H9 (cell line): ENCODE measurements at places on chromosomes 11 and 22. TPM values are rescaled to one million over a fixed set of nuclear protein-coding genes. Genes with fewer than 3 reads are reported as not detected.

DGAT2 gene
- 2.6 and 2.8 TPM in 2 replicates for total RNA-seq

DNA sequence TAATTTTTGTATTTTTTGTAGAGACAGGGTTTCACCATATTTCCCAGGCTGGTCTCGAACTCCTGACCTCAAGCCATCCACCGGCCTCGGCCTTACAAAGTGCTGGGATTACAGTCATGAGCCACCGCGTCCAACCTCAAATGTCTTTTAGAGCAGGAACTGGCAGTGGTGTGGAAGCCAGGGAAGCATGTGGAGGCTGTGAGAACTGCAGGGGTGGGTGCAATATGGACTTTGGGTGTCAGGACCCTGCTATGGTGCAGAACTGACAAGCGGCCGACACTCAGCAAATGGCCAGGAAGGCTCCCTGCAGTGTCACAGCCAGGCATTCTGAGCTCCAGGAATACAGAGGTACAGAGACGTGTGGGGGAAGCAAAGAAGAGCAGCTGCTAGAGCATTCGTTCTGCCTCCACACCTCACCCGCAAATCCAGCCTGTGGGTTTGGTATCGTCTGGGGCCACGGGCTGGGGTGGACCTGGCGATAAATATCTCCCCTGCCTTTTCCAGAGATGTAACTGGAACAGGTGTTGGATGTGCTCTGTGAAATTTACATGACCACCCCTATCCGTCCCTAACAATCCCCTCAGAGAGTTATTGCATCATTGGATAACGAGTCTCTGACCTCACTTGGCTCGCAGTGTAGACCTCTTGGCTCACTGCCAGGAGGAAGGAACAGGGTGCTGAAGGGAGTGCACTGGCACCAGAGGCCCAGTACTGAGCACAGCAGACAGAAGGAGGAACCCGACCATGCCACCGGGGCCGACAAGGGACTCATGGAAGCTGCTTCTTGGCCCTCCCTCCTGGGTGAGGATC, 624.7 kb upstream of the B3GAT1 start:
- no peak for DNase-seq

SYNGR1 gene
- total RNA-seq, result 13.2 and 14.3 TPM in 2 replicates

GRCh38 chr22:42773167-42773566, 52.5 kb upstream of the A4GALT start:
- no peak for DNase-seq

- DNase-seq, result peak; percentile 70
These were observed 1.9 kb downstream of the LRP4 start for GRCh38 chr11:46916286-46917108.

- DNase-seq, result no peak
These were observed 9.2 kb upstream of the MTFP1 start for GRCh38 chr22:30416403-30416802.

ARHGAP8 gene
- 29.3 and 35.4 TPM in 2 replicates for total RNA-seq

DNA sequence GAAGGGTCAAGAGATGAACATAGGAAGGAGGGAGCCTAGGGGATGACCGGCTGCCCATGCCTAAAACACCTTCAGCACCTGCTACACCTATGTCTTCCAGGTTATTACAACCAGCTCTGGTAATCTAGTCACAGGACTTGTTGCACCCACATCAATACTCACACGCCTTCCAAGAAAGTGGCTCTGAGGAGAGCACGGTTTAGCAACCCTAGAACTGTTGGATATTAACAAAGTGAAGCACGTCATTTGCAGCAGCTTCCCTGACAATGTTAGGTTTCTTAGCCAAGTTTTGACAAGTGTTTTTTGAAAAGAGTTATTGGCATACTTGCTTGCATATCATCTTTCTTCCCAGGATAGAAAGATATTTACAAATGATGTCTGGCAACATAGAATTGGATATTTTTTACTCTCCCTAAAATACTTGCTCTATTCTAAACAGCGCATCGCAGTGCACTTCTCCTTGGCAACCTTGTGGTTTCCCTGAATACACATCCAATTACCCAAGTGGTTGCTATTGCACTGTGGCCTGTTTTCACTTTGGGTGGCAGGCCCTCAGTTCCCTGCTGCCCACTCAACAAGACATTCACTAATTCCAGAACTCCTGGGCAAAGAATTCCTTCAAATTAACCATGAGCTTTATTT, 94.3 kb upstream of the ARHGAP42 start:
- DNase-seq, result no peak

MIOX gene
- total RNA-seq, result 1.4 and 1.5 TPM in 2 replicates

DNA sequence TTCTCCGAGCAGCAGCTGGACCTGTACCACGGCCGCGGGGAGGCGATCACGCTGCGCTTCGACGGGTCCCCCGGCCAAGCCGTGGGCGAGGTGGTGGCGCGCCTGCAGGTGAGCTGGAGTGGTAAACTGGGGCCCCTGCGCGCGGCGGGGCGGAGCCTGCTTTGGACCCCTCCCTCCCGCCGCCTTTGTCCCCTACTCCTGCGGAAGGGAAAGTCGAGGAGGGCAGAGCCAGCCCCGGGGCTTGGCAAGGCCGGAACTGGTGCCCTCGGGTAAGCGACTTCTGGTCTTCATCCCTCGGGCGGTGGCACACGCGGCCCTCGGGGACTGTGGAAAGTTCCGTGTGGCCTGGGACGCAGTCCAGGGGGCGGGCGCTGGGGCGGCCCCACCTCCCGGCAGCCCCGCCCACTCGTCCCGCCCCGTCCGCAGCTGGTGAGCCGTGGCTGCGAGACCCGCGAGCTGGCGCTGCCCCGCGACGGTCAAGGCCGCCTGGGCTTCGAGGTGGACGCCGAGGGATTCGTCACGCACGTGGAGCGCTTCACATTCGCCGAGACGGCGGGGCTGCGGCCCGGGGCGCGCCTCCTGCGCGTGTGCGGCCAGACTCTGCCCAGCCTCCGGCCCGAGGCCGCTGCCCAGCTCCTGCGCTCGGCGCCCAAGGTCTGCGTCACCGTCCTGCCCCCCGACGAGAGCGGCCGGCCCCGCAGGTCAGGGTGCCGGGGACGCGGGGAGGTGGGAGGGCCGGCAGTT, 9.2 kb downstream of the SIPA1 start:
- peak; percentile 83 for DNase-seq

DNA sequence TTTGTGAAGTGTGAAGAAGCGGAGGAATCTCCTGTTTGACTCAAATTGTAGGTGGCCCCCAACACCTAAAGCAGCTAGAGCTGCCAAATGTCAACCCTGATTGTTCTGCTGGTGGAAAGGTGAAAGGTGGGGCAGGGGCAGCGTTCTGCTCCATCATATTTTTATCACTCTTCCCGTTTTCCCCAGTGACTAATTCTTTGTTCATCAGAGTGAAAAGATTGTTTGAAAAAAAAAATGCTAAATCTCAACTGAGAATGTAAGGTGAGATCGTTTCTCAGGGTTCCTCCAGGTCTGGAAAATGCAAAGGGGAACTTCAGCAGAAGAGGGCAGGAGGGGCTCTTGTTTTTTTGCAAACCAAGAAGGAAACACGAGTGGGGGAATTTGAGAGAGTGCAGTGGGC, 137.7 kb downstream of the MN1 start:
- no peak for DNase-seq

OR6A2 gene
- 0.33 and 0.35 TPM in 2 replicates for total RNA-seq

CD6 gene
- not detected in 2 replicates for total RNA-seq

DRD4 gene
- total RNA-seq, result 6.2 and 6.8 TPM in 2 replicates

MAJIN gene
- total RNA-seq, result not detected in 2 replicates

GRCh38 chr11:64659417-64660144, 63.4 kb downstream of the NRXN2 start:
- no peak for DNase-seq

DNA sequence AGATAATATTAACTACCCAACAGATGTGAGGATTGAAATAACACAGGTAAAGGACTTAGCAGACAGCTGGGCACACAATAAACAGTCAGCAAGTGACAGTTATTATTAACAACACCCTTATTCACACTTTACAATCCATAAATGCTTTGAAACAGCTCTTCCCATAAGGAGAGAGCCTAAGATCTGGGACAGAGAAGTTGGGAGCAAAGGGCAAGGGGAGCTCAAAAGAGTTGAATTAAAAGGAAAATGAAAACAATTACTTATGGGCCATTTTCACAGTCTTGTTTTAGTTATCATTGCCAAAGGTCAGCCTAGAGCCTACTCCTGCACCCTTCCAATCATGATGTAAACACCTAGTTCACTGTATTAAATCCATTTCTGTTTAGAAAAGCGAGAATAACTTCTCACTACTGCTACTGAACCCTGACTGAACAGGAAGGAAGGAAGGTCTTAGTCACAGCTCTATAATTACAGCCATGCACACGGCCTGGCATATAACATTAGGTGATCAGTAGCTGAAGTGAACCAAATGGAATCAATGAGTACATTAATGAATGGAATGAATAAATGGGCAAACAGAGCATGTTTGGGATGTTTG, 111.3 kb downstream of the PLEKHA7 start:
- no peak for DNase-seq

GPR83 gene
- total RNA-seq, result 0.15 TPM in 1 of 2 replicates, not detected in the other

- no peak for DNase-seq
These were observed 9.5 kb downstream of the GTPBP1 start for GRCh38 chr22:38715176-38715764.

- no peak for DNase-seq
These were observed 83.1 kb downstream of the PTPRJ start for GRCh38 chr11:48063424-48063978.

ZNF214 gene
- total RNA-seq, result 4.0 and 5.0 TPM in 2 replicates

NEFH gene
- 5.7 and 5.8 TPM in 2 replicates for total RNA-seq

MUC5AC gene
- not detected in 2 replicates for total RNA-seq

- DNase-seq, result no peak
These were observed 712.2 kb downstream of the ETS1 start for GRCh38 chr11:127875131-127875530.

ENTHD1 gene
- total RNA-seq, result not detected in 2 replicates

GRCh38 chr11:18091731-18092130, 14.2 kb downstream of the SAAL1 start:
- no peak for DNase-seq

- no peak for DNase-seq
These were observed 137.3 kb upstream of the KIRREL3 start for GRCh38 chr11:127137771-127138280.

FREY1 gene
- total RNA-seq, result 2.1 and 2.2 TPM in 2 replicates

- DNase-seq, result no peak
These were observed 149.1 kb downstream of the CTTN start for GRCh38 chr11:70547386-70547785.

- DNase-seq, result no peak
These were observed 26.1 kb downstream of the SERGEF start for GRCh38 chr11:17986711-17987220.

GRCh38 chr11:36026315-36026968, 82.6 kb downstream of the LDLRAD3 start:
- DNase-seq, result no peak

DNA sequence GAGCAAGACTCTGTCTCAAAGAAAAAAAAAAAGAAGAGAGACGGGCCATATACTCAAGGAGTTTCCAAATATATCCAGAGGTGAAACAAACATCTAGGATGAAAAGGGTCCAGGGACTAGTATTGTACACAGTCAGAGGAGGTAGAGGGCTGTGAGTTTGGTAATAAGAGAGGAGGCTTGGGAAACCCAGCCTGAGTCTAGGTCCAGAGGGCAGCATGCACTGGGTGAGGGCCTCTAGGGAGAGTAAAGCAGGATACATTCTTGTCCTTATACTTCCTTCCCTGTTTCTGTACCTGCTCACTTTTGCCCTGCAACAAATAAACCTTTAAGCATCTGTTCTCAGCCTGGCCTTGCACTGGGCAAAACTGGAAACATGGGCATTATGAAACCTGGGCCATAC, 31.5 kb downstream of the STIM1 start:
- DNase-seq, result no peak

DNA sequence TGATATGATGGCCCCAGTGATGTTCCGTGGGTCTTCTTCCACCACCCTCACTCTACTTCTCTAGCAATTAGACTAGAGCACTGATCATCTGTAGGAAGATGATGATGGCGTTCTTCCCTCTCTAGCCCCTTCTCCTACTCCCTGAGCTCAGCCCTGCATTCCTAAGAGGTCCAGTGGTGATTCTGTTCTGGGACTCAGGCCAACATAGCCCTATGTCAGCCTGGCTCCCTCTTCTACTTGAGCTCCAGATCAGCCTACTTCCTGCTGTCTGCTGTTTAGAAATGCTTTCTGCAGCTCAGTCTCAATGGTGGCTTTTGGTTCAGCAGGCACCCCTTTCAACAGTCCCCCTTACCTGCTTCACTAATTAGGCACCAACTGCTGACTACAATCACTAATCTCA, 86.1 kb upstream of the ZBED5 start:
- no peak for DNase-seq

DNA sequence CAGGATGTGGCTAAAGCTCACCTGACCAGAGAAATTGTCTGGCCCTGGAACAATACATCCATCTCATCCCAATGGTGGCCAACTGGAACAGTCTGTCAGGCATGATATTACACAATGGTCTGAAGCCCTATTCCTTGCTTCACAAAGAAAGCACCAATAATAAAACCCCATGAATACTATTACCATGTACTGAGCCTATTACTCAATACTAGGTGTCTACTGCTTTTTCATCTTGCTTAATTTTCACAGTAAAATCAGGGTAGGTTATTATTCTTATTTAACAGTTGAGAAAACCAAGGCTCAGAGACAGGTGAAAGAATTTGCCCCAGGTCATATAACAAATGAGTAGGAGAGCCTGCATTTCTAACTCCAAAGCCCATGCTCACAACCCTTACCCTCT, 68.9 kb upstream of the CAPRIN1 start:
- DNase-seq, result no peak

OR5B21 gene
- not detected in 2 replicates for total RNA-seq

- no peak for DNase-seq
These were observed 26.7 kb downstream of the MOB2 start for GRCh38 chr11:1459764-1460395.

SAA4 gene
- total RNA-seq, result not detected in 2 replicates

DNA sequence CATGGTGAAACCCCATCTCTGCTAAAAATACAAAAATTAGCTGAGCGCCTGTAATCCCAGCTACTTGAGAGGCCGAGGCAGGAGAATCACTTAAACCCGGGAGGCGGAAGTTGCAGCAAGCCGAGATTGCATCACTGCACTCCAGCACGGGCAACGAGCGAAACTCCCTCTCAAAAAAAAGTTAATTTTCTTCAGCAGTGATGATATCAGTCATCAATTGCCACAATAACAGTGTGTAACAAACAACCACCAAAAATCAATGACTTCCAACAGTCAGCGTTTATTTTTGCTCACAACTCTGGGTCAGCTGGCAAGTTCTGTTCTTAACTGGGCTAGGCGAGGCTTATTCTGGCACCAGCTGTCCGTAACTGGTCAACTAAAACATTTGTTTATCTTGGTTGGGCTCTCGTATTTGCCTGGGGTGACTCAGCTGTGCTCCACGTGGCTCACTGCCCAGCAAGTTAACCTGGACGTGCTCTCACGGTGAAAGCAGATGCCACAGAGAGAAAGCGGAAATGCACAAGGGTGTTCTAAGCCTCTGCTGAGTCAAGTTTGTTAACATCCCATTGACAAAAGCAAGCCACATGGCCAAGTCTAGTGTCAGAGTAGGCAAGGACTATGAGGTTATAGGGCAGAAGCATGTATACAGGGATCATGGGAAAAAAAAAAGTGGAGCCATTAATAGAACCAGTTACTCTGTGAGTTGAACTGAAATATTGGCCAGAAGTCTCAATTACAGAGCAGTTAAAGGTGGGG, 52.1 kb downstream of the LHFPL7 start:
- no peak for DNase-seq

DNA sequence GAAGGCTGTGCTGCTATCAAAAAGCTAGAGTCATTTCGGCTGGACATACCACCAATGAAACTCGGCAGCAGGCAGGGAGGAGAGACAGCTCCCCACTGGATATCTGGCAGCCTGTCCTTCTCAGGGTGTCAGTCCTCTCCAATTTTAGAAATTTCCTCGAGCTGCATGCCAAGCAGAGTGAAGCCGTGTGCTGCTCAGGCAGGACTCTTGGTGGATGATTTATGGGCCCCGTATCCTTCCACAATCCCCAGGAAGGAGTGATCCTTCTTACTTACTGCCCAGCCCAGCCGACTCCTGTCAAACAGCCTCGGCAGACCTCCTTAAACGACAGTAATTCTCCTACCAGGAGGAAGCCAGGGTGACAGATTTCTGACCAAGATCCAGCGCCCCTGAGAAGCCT, 410.4 kb downstream of the TENM4 start:
- no peak for DNase-seq
